ENCODE measurements at places on chromosomes 1 and 21. TPM values are rescaled to one million over a fixed set of nuclear protein-coding genes. Genes with fewer than 3 reads are reported as not detected.

Gene FBXO2
- 68.2 TPM for total RNA-seq

Gene KCNAB2
- total RNA-seq: 9.6 TPM

- H3K27me3 ChIP-seq: no peaks in the 10 kb centered on the region
- no peak overlapping the region for H3K4me3 ChIP-seq
- no peak for DNase-seq
- no peaks in the 10 kb centered on the region for H3K4me1 ChIP-seq
Observed at GRCh38 chr1:174892016-174892415, 107.7 kb upstream of the CACYBP start.

Gene RBP7
- total RNA-seq: 3.2 TPM

DNA sequence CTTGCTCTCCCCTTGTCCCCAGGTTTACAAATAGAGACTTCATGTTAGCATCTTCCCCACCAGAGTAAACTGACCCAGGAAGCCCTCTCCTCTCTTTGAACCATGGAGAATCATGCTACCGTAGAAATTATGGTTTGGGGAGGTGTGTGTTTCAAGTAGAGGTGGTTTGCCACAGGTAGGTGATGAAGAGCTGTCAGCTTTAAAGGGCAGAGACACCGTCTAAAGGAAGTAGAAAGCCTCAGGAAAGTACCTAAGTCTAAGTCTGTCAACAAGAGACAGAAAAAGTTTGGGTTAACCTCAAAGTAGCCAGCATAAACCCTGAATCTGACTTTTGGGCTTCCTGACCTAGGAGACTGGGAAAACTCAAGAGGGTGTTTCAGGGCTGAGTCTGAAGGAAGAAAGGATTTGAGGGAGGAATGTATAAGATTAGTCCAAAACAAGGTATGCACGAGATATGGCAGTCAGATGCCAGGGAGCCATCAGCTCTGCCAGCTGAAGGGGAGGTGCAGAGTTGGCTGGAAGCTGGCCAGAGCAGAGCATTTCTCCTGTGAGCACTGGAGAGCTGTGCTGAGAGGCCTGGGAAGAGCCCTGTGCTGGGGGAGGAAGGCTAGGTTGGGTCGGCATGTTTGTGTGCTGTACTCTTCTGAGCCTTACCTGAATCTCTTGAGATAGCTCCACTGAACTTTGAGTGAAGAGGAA lies 14.3 kb downstream of the ADAMTSL4 start:
- peak overlapping the region; percentile 4 for H3K4me3 ChIP-seq
- H3K27me3 ChIP-seq: no peaks in the 10 kb centered on the region
- H3K4me1 ChIP-seq: peaks cover 67% of the 10 kb centered on the region
- H3K27ac ChIP-seq: peak overlapping the region; percentile 98

DNA sequence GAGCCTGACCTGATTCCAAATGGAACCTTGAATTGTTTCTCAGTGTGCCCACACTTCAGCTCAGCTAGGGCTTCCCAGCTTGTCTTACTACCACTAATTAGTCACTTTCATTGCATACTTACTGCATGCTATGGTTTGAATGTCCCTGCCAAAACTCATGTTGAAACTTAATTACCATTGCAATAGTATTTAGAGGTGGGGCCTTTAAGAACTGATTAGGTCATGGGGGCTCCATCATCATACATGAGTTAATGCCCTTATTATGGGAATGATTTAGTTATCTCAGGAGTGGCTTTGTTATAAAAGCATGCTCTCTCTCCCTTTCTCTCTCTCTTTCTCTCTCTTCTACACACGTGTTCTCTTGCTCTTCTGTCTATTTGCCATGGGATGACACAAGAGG lies 68.3 kb downstream of the NENF start:
- peaks cover 3% of the 10 kb centered on the region for H3K4me1 ChIP-seq
- no peaks in the 10 kb centered on the region for H3K27me3 ChIP-seq
- DNase-seq: no peak
- no peak overlapping the region for H3K4me3 ChIP-seq
